ENCODE measurements at places on chromosomes 5 and 9.

DNA sequence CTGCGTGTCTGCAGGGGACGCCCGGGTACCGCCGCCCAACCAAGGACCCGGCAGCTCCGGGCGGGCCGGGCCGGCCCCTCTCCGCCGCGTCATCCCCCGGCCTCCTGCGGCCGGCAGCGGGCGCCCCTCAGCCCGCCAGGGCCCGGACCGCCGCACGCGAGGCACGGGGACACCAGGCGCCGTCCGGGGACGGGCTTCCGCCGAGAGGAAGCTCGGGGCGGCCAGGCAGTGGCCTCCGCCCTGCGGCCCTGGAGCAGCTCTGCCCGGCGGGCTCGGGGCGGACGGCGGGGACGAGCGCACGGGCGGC is 373 bp downstream of the FBXW5 start:
- no peak for DNase-seq

GRCh38 chr5:68683632-68684036 is 410.2 kb upstream of the SLC30A5 start:
- DNase-seq = no peak

- peak; percentile 48 for DNase-seq
Measured at GRCh38 chr9:90773617-90774016, 28.0 kb upstream of the SYK start.

DNA sequence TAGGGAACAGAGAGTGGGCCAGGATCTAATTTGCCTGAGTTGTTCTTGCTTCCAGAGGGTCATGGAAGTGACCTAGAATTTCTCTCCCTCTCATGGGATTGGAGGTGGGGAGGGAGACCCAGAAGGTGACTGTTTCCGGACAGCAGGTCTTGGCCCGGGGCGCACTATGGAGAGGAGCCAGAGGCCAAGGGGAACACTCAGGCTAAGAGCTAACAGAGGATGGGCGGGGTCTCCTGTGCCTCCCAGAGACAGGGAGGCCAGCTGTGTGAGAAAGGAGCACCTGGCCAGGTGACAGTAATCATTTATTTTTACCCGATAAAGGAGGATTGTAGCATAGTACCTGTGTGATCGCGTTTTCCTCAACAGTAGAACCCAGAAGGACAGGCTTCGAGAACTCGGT is 50.9 kb upstream of the ANKH start:
- no peak for DNase-seq

- no peak for DNase-seq
Measured at GRCh38 chr5:17748941-17749340, 114.7 kb downstream of the TAF11L14 start.

DNA sequence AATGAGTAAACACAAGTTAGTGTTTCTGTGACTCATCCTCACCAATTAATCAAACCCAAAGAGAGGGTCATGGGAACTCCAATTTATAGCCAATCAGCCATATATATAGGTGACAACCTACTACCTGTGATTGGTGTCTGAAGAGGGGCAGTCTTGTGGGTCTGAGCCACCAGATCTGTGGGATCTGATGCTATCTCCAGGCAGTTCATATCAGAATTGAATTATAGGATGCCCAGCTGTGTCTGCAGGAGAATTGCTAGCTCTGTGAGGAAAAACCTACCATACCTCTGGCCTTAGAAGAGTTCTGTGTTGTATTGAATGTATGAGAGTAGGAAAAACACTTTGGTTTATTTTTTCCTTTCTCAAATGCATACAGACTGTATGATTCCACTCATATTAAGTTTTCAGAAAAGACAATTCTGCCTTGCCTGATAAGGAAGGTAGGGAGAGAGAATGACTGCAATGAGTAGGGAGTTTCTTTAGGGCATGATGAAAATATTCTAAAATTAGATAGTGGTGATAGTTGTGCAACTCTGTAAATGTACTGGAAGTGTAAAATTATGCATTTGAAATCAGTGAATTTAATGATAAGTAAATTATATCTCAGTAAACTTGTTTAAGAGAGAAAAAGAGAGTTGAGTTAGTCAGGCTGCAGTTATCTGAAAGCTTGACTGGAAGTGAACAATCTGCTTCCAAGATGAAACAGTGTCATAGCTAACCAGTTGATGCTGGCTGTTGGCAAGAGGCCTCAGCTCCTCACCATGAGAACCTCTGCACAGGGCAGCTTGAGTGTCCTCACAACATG is 274.9 kb downstream of the AUH start:
- DNase-seq = no peak

- no peak for DNase-seq
Measured at GRCh38 chr5:140882591-140882899, 621 bp downstream of the PCDHA13 start.

GRCh38 chr9:92562461-92562967 is 26.7 kb upstream of the ECM2 start:
- no peak for DNase-seq
